ENCODE measurements at places on chromosomes 5 and 9.

- DNase-seq, result no peak
These were observed 1.0 kb downstream of the FOXE1 start for GRCh38 chr9:97853844-97854695.

- peak; percentile 60 for DNase-seq
These were observed 10.7 kb downstream of the CAMK2A start for GRCh38 chr5:150278916-150279315.

GRCh38 chr5:58462623-58463230 is 2.8 kb upstream of the PLK2 start:
- peak; percentile 71 for DNase-seq

GRCh38 chr9:80410106-80410505 is 838.3 kb downstream of the TLE4 start:
- no peak for DNase-seq

GRCh38 chr5:7592910-7593309 is 197.0 kb downstream of the ADCY2 start:
- DNase-seq, result no peak

- DNase-seq, result no peak
These were observed 1.6 kb downstream of the TMEM245 start for GRCh38 chr9:109117856-109118807.

GRCh38 chr9:35748858-35749514 is at the start of the genes GBA2 and RGP1:
Gene GBA2 (minus strand): TSS chr9:35749228. CDS start chr9:35748704, 524 bp downstream.
Gene RGP1 (plus strand): TSS chr9:35749287. CDS start chr9:35749756, 469 bp downstream.
- DNase-seq, result peak; percentile 86

GRCh38 chr5:127830157-127830556 is 127.0 kb downstream of the CCDC192 start:
- no peak for DNase-seq

DNA sequence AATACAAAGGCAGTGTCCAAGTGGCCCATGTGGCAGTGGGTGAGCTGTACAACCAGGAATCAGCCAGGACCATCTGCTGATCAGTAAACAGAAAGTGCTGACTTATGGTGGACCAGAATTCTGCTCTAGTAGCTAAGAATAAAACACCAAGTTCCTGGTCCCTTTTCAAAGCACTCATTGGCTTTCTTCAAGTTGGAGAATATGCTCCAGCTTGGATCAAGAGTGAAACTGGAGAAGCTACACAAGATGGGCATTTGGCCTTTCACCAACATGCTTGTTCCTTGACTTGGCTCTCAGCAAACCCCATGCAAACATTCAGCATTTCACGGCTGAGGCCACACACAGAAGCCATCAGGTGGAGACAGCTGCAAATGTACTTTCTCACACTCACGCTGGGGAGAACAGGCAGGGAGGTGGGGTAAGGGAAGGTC is 32.1 kb downstream of the MARCHF3 start:
- DNase-seq, result no peak

GRCh38 chr5:59146729-59147128 is 563.9 kb downstream of the RAB3C start:
- DNase-seq, result no peak

- no peak for DNase-seq
These were observed 25.5 kb downstream of the ADAM19 start for GRCh38 chr5:157549954-157550549.

DNA sequence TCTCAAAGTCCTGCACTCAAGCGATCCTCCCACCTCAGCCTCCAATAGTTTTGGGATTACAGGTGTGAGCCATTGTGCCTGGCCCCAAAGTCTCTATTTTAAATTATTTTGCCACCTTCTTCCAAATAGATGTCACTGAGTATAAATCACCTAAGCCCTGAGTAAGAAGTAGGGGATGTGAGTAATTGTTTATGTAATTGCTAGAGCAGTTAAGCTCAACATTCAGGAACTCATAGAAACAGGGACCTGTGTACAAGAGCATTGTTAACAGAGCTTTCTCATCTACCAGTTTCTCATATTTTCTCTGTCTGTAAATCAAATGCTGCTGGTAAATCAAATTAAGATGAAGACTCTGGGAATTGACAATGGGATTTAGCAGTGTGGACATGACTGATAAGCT is 26.3 kb downstream of the CDK7 start:
- DNase-seq, result peak; percentile 44

- DNase-seq, result peak; percentile 67
These were observed 137.8 kb upstream of the ANKH start for GRCh38 chr5:15009420-15009819.

GRCh38 chr9:97737429-97737828 is 40.3 kb upstream of the XPA start:
- DNase-seq, result no peak

GRCh38 chr9:89425921-89426383 is 72.0 kb downstream of the SEMA4D start:
- no peak for DNase-seq

- DNase-seq, result peak; percentile 30
These were observed 277.5 kb downstream of the MARCHF11 start for GRCh38 chr5:15902066-15902465.

DNA sequence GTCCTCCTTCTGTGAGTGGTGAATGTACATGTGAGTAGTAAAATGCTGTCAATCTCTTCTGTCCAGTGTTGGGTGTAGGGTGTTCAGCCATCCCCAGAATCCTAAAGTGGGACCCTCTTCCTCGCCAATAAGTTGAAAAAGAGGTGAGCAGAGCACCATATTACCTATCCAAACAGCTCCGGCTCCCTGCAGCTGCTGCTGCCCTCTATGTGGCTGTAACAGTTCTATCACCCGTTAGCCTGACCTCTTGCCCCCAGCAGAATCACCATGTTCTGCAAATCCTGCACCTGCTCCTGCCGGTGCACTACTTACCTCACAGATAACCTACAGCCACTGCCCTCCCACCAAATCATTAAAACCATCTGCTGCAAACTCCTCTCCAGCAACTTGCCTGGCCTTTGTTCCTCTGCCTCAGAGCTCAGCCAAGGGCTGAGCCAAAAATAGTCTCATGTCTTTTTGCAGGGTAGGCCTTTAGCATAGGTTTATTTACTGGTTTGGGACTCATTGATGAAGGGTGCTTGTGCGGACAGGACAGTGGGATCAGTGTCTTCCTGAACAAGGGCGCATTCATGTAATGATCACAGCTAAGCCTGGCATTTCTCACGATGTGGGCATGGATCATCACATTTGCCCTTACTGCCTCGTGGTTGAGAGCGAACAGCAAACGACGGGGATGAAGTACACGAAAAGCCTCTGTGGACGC is 49.6 kb upstream of the CCL21 start:
- DNase-seq, result no peak

GRCh38 chr5:134611515-134611914 is 21.1 kb downstream of the SAR1B start:
- no peak for DNase-seq

- no peak for DNase-seq
These were observed 12.5 kb upstream of the LPAR1 start for GRCh38 chr9:111050819-111051218.

DNA sequence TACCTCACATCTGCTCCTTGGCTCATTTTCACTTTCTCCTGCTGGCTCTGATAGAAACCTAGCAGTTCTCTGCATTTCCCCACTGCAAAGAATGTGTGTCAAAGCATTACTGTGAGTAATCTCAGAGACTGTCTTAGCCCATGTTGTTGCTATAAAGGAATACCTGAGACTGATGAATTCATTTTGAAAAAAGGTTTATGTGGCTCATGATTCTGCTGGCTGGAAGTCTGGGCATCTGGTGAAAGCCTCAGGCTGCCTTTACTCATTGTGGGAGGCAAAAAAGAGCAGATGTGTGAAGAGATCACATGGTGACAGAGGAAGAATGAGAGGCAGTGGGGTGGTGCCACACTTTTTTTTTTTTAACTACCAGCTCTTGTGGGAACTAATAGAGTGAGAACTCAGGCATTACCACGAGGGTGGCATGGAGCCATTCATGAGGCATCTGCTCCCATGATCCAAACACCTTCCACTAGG is 191.6 kb upstream of the CTNND2 start:
- DNase-seq, result no peak

DNA sequence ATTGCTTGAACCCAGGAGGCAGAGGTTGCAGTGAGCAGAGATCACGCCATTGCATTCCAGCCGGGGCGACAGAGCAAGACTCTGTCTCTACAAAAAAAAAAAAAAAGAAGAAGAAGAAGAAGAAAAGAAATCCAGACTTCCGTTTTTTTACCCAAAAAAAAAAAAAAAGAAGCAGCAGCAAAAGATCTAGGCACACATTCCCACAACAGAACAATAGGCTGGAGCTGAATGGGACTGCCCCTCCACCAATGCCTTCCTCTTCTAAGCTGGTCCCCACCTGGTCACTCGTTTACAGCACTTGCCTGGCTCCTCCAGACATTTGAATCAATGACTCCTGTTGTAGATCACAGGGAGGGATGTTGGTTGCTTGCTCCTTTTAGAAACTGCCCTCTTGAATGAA is 1.6 kb upstream of the LMAN2 start:
- DNase-seq, result no peak

- DNase-seq, result no peak
These were observed 6.8 kb downstream of the RPL12 start for GRCh38 chr9:127444283-127444920.

- DNase-seq, result no peak
These were observed 1.2 kb upstream of the TAL2 start for GRCh38 chr9:105661011-105661410.

GRCh38 chr9:91195372-91196012 is 166.2 kb downstream of the AUH start:
- DNase-seq, result no peak

DNA sequence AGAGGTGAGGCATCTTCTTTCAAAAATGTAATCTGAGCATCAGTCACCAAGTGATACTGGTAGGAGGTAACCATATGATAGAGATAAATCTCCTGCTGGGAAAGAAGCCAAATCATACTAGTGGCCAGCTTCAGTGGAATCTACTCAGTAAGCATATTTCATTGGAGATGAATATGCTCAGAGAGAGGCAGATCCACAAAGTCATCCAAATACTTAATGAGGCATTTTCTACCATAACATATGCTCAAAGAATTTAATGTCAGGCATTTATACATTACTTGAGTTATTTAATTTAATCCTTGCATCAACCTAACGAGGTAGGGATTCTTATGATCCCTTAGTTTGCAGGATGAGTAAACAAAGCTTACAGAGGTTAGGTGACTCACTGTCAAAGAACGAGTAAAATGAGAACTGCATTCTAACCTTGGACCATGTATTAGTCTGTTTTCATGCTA is 50.9 kb upstream of the DMRTA1 start:
- DNase-seq, result no peak

- peak; percentile 23 for DNase-seq
These were observed 975 bp downstream of the AGXT2 start for GRCh38 chr5:35046774-35047173.

DNA sequence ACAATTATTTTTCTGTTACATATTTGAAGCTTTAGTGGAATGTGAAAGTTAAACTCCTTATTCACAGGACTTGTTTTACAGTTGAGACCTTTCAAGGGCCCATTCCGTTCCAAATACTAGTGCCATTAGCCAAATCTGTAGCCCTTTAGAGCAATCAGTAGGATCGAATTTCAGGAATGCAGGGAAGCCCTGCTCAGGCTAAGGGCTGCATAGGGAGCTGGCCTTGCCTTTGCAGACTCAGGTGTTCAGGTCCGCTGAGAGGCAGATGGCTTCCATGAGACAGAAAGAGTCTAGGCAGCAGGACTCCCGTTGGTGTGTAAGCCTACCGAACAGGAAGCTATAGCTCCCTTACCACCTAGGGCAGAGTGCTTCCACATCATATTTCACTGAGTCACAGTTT is 150.1 kb upstream of the SLC27A6 start:
- no peak for DNase-seq

- DNase-seq, result no peak
These were observed 179.6 kb upstream of the SGCD start for GRCh38 chr5:156147261-156147943.

- no peak for DNase-seq
These were observed 64.8 kb upstream of the TBCA start for GRCh38 chr5:77840930-77841329.

DNA sequence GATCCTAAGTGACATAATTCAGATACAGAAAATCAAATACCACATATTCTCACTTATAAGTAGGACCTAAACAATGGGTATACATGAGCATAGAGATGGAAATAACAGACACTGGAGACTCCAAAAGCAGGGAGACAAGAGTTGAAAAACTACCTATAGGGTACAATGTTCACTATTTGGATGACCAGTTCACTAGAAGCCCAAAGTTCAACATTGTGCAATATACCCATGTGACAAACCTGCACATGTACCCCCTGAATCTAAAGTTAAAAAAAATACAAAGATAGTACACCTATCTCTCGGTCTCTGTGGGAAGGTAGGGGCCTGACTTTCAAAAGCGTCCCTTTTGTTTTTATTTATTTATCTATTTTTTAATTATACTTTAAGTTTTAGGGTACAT is 11.7 kb upstream of the OR1N1 start:
- DNase-seq, result no peak

DNA sequence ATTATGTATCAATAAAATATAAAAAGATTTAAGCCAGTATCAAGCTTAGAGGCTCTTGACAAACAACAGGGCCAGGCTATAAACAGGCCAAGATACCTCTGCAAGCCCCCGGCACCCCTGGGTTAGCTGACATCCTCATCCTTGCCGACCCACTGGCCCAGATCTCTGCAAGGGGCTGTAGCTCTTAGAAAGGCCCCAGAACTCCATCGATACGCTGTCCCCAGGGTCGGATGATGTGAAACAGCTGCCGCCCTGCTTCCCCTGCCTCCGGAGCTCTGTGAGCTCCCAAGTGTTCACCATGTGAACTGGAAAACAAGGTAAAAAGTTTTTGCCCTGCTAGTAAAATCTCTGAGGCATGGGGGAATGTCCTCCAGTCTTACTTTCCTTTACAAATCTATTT is 20.1 kb downstream of the SH3PXD2B start:
- no peak for DNase-seq

DNA sequence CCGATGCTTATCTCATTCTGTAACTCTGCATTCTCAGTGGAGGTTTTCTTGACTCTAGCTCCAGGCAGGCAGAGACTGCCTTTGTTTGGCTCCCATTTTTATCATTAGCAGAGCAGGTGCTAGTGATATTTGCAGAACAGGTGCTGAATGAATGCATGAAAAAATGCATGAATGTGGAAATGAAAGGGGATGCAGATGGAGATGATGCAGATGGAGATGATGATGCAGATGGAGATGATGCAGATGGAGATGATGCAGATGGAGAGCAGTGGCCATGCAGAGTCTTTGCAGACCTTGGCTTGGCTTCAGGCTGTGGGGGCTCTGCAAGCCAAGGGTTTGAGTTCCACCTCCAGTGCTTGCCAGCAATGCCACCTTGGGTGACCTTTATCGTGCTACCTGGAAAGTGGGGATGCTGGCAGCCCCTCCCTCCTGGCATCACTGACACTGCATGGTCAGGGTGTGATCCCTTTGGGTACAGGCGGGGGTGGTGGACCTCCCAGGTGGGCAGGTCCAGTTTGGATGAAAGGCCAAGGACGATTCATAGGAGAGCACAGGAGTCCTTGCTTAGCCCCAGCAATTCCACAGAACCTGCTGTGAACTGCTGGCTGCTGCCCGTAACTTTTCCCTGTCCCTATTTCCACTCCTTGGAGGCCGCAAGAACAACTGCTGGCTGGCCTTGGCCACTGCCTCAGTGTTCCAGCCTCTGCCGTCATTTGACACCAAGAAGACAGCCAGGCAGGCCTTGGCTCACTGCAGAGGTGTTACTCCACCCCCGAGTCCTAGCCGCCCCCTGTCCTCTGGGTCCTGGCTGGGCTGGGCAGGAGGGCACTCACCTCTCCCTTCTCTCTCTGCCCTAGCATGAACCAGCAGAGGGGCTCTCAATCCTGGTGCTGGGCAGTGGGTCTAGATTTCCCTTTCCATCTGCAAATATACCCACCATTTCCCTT is 33.0 kb downstream of the ERGIC1 start:
- no peak for DNase-seq

- no peak for DNase-seq
These were observed 521.3 kb downstream of the KCTD16 start for GRCh38 chr5:144691936-144692335.
